ENCODE measurements at places on chromosomes 13 and 19.

- peak; percentile 52 for DNase-seq
These were observed 2.4 kb upstream of the ARGLU1 start for GRCh38 chr13:106570299-106570852.

DNA sequence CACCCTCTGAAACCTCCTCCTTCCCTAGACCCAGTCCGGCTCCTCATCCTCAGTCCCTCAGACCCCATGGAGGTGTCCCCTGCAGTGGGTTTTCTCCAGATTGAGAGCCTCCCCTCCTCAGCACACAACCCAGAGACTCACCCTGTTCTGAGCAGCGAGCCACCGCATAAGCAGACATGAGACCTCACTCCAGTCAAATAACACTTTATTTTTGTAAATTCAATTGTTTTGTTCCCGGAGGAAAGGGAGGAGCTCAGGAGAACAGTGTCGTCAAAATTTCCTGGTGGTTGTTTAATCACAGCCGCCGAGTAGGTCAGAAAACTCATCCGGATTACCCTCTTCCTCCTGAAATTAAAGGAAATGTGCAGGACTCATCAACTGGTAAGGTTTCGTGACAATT, 57.5 kb downstream of the ERICH4 start:
- no peak for DNase-seq

- peak; percentile 11 for DNase-seq
These were observed 28.8 kb upstream of the TUBGCP3 start for GRCh38 chr13:112616586-112617362.

- DNase-seq = no peak
These were observed 1.2 kb upstream of the TMEM59L start for GRCh38 chr19:18611327-18612050.

DNA sequence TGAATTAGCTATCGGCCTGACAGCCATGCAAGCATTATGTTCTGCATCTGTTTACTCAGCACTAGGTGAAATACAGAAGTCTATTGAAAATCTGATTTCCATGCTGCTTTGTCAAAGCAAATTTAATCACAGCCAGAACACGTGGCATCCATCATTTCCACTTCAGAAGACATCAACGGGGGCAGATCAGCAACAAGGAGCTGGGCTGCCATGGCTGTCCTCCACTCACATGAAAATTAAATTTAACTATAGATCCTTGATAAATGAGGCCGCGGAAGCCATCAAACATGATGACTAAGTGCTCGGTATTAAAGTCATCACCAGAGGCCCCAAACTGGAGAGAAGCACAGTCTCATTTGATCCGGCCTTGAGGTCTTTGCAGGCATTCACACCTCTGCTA, 443.5 kb downstream of the HS6ST3 start:
- no peak for DNase-seq

DNA sequence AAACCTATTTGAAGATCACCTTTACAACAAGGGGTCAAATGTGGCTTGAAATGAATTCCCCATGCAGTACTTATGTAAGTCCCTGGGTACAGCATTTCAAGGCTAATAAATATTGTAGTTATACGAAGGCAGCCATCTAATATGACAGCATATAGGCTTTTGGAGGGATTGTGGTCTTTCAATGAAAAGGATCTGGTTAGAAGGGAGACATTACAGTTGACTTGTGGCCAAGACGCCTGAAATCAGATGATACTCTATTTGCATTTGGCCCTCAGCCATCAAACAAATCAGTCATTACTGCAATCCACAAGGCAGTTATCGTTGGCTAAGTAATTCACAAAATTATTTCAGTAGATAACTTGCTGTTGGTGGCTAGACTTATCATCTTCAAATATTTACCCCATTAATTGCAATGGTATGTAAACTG, 242.7 kb downstream of the DCLK1 start:
- no peak for DNase-seq

- no peak for DNase-seq
These were observed 322 bp downstream of the ZNF558 start for GRCh38 chr19:8831832-8832131.

DNA sequence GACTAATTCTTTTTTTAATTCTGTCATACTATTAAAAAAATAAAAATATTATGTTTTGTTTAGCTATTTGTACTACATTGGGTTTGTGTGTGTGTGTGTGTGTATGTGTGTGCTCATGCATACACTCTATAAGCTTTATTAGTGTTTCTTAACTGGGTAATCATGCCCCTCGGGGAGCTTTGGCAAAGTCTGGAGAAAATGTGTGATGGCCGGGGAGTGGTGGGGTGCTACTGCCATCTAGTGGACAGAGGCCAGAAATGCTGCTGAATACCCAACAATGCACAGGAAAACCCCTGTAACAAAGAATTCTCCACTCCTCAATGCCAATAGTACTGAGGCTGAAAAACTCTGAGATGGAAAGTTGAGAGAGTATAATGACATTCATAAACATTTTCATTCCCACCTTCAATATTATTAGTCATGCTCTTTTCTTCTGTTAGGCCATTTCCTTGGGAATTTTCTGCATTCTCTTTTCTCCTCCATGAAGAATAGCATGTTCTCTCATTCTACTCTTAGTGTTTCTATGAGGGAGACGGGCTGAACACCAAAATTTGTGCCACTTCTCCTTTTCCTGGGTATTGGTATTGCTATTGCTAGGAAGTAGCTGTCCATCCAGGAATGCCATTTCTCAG, 157.3 kb downstream of the DNAJC3 start:
- peak; percentile 48 for DNase-seq

GRCh38 chr19:30340771-30341561, 31.2 kb upstream of the ZNF536 start:
- DNase-seq = no peak

DNA sequence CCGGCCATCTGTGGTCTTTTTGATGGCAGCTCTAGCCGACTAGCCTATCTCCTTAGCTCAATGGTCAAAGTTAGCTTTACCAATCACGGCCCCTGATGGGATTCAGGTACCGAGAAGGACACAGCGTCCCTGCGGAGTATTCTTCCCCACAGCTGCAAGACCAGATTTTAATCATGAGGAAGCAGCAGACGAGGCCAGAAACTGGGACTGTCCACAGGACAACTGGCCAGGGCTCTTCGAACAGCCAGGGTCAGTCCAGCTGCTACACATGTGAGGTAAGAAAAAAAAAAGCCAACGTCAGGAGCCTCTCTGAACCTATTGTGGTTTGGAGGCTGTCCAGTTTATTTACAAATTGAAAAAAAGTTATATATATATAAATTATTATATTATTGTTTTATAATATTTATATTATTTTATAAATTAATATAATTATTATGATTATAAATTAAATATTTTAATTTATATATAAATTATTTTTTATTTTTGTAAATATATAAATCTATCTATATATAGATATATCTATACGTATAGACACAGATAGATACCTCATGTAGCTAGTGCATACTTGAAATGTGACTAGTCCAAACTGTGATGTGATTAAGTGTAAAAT, 10.8 kb downstream of the RINL start:
- DNase-seq = no peak

- DNase-seq = no peak
These were observed 59.3 kb upstream of the ABCC4 start for GRCh38 chr13:95360464-95361097.

- DNase-seq = no peak
These were observed 173.8 kb upstream of the RNF113B start for GRCh38 chr13:98350746-98351330.

DNA sequence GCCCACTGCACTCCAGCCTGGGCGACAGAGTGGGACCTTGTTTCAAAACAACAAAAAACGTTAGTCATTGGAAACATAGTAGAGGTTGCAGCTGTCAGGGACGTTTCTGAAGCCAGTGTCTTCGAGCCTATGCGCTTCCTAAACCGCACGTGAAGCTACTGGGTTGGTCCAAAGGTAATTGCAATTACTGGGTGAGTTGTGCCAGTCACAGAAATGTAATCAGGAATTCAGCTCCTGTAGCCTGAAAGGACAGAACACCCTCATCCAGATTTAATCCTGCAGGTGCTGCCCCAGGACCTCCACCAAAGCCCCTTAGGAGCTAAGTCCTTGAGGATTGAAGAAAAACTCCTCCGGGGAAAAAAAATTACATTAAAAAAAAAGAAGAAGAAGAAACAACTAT, 2.4 kb upstream of the RHPN2 start:
- DNase-seq = no peak

- no peak for DNase-seq
These were observed 16.0 kb downstream of the FGF9 start for GRCh38 chr13:21686751-21687391.

DNA sequence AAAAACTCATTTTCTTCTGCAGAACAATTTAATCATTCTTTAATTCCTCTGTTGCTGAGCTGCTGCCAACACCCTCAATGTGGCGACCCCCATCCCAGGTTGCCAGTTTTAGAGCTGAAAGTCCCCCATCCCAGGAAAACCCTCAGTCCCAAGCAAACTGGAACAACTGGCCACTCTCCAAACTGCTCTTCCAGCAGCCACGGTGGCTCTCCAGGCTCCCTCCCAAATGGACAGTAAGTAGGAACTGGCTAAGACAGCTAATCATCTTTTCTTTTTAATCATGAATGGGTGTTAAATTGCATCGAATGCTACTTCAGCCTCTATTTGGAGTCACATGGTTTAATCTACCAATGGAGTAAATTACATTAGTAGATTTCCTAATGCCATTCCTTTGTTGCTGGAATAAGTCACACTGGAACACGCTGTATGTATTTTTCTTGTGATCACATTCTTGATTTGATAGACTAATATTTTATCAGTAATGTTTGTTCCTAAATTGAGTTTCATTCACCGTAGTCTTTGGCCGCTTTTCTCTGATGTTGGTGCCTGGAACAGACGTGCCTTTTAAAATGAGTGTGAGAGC, 33.7 kb upstream of the VSTM2B start:
- DNase-seq = no peak

DNA sequence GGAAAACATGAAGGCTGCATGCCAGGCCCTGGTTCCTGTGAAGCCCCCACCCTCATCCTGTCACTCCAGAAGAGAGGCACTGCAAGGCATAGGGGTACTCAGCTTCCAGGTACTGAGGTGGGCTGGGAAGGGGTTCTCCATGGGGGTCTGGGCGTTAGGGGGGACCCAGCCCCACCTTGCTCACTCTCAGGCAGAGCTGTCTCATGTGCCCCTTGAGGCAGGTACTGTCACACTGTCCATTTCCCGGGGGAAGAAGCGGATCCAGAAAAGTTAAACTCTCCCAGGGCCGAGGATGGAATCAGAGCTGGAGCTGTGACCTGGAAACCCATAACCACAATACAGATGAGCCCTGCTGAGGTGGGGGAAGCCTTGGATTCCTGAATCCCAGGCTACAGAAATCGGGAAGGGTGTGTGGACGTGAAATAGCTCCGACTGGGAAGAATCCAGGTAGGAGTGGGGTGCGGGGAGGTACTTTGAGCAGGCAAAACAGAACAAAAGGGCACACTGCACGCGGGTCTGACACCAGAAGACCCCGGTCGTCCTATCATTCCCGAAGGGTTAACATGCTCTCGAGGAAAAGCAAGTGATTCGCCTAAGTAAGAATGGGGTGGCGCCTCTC, 540 bp upstream of the USE1 start:
- no peak for DNase-seq

DNA sequence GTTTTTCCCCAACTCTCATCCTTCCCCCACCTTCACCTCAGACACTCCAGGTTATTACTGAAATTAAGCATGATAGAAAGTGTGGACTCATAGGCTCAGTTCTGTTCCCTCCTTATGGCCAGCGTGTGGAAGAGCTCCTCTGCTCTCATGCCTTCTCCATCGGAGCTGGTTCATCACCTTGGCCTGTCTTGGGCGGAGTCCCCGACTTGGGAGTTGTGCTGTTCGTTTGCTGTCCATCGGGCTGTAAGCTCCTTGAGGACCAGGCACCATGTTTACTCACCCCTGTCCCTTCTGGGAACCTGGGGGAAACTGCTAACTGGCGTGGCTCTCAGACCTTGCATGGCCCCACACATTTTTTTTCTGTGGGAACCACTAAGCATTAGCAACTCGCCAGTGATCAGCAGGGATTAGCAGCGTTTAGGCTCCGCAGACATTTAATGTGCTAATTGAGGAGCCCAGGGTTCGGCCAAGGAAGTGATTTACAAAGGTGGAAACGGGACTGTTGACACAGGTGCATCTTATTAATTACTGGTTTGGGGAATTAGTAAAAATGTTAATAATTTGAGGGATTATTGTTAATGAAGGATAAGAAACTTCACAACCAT, 123.8 kb downstream of the TM9SF2 start:
- DNase-seq = no peak

DNA sequence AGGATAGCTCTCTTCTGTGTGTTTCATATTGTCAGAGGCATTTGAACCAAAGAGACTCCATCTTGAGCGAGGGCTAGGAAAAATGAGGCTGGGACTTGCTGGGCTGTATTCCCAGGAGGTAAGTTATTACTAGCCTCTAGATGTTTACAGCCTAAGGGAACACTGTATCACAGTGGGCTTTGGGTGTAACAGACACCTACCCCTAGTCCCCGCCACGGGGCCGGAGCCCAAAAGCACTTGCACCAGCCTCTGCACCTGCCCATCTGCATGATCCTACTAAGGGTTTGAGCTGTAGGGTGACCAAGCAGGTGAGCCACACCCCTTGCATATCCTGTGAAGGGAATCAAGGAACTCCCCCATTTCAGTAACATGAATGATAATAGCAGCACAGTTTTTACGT, 1972.2 kb downstream of the OLFM4 start:
- DNase-seq = no peak

DNA sequence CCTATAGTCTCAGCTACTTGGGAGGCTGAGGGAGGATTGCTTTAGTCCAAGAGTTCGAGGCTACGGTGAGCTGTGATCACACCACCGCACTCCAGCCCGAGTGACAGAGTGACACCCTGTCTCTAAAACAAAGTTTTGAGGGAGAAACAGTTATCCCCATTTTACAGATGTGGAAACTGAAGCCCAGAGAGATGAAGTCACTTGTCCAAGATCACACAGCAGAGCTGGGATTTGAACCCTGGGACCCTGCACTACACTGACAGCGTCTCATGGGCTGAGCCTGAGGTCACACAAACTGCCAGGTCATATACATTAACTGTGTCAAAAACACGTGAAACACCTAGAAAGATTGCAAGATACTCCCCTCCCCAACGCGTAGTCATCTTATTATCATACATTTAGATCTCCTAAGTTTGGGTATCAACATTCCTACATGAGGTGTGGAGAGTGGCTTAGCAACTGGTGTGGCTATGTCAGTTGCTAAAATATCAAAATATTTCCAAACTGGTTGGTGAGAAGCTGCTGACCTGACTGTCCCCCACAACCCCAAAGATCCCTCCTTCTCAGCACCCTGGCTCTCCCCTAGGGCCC, 8.2 kb downstream of the FCGBP start:
- no peak for DNase-seq

GRCh38 chr19:461721-462551, 1.1 kb upstream of the SHC2 start:
- DNase-seq = no peak

GRCh38 chr19:40611096-40611495, 9.9 kb downstream of the LTBP4 start:
- DNase-seq = no peak

All from activated T-cell treated with anti-CD3 and anti-CD28 coated beads for 24 hours (primary cell).